ENCODE measurements at places on chromosomes 1 and 21. TPM values are rescaled to one million over a fixed set of nuclear protein-coding genes. Genes with fewer than 3 reads are reported as not detected.

GRCh38 chr1:3133686-3134085 is 64.7 kb downstream of the PRDM16 start:
- no peak for DNase-seq

The CHTOP gene
- 105 TPM for total RNA-seq

DNA sequence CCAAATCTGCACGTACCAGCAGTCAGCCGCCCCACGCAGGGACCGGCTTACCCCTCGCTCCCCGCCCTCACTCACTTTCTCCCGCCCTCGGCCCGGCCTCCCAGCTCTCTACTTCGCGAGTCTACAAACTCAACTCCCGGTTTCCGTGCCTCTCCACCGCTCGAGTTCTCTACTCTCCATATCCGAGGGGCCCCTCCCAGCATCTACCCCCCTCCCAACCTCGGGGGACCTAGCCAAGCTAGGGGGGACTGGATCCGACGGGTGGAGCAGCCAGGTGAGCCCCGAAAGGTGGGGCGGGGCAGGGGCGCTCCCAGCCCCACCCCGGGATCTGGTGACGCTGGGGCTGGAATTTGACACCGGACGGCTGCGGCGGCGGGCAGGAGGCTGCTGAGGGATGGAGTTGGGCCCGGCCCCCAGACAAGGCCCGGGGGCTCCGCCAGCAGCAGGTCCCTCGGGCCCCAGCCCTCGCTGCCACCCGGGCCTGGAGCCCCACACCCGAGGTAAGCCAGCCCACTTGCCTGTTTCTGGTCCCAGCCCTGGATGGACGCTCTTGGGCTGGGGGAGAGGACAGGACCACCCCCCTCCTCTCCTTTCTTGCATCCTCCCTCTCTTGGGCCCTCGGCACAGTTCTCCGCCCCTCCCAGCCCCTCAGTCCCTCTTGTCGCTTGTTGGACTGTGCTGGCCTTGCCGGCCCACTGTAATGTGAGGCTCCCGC is at the start of gene ARTN:
Gene ARTN, plus strand, starts transcription at position 416 of the 715 bp plus-strand sequence. CDS start 1,856 bp downstream, outside the sequence.
- DNase-seq = no peak

The DMRTA2 gene
- total RNA-seq = not detected

The REG4 gene
- total RNA-seq = 0.78 TPM

DNA sequence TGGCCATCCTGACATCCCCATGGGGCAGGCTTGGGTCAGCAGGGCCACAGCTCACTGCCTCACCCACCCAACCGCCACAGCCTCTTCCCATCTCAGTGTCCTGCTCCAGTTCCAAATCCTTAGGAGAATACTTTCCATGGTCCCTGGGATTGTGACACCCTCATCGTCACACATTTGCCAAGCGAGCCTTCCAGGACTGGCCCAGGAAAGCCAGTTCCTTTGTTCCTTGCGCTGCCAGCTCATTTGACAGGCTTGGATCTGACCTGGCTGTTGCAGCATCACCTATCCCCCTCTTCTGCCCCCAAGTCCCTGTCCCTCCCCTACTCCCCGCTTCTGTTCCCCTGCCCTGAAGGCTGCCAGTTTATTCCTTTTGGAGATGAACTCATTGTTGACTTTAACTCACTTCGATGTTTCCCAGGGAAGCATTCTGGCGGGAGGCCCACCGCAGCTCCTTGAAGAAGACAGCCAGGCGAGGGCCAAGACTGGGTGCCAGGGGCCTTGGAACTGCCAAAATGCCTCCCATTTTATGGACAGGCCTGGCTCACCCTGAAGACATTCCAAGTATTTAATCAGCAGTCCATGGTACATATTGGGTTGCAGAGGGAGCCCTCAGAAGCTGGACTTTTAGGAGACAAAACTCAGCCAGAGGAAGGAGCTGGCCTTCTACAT is 10.2 kb upstream of the GNL2 start:
- DNase-seq = no peak

- DNase-seq = no peak
Observed at GRCh38 chr1:175185903-175186302, 6.7 kb downstream of the KIAA0040 start.

The HCN3 gene
- 3.3 TPM for total RNA-seq

DNA sequence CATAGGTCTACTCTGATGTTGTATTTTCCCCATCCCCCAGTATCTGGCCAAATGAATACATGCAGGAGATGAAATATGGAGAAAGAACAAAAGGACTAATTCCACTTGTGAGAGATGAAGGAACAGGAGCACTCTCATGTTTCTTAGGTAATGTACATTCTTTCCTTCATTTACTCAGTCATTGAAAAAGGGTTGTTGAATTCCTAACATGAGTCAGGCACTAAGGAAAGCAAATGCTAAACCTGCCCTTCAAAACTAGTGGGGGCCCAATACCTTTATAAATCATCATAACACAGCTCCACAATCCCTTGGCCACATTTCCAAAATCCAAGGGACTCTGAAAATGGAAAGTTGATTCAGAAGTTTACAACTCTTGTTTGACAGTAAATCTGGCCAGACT is 94.3 kb downstream of the DIRAS3 start:
- no peak for DNase-seq

- no peak for DNase-seq
Observed at GRCh38 chr1:9792156-9793042, 31.4 kb downstream of the CLSTN1 start.

DNA sequence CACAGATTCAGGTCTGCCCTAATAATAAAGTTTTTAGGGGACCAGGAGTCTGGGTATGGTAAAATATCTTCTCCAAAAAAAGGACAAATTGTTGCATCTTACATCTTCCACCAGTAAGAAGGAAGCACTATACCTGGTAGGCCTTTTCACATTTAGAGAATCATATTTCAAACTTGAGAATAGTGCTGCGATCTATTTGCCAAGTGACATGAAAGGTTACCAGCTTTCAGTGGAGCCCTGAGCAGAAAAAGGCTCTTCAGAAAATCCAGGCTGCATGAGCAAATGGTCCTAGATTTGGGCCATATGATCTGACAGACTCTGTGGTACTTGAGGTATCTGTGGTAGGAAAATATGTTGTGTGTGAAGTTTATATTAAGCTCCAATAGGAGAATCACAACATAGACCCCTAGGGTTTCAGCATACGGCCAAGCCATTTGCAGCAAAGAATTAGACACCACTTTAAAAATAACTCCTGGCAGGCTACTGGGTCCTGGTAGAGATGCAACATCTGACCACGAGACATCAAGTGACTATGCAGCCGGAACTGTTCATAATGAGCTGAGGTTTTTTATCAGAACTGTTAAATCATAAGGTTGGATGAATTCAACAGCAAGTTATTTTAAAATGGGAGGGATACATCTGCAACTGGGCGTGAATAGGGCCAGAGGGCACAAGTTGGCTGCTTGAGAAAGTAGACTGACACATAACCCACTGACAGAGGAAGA is 38.6 kb upstream of the CCDC190 start:
- no peak for DNase-seq

DNA sequence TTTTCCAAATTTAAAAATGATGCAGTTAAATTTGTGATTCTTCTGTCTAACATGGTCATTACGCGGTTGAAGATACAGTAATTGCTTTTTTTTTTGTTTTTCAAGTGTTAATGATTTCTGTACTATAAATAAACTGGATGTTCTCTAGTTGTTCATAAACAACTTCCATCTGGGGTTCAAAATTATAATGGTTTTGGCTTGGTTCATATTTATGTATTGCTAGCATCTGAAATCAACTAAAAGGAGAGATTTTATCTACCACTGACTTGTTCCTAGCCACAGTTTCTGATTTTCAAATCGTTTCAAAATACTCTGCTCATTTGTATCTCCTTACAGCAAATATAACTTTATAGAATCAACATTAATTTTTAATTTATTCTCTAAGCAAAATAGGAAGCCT is 35.2 kb upstream of the PLPPR4 start:
- DNase-seq = no peak

GRCh38 chr1:207362962-207363860 is 41.7 kb downstream of the CD55 start:
- DNase-seq = no peak

DNA sequence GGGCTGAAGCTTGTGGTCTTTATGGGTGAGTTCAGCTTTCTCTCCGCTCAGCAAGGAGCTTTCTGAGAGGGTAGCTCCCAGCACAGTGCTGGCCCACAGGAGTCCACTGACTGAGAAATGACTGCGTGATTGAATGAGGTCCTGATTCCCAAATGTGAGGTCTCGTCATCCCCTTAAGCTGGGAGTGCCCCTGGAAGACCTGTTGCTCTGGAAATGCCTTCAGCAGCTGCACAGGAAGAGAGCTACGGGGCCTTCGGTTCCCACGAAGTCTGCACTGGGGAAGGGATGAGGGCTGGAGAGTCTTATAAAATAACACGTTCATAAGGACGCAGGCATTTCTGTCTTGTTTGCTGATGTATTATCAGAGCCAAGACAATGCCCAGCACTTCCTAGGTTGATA is 14.0 kb downstream of the TNNT2 start:
- no peak for DNase-seq

The CLEC20A gene
- total RNA-seq = not detected

DNA sequence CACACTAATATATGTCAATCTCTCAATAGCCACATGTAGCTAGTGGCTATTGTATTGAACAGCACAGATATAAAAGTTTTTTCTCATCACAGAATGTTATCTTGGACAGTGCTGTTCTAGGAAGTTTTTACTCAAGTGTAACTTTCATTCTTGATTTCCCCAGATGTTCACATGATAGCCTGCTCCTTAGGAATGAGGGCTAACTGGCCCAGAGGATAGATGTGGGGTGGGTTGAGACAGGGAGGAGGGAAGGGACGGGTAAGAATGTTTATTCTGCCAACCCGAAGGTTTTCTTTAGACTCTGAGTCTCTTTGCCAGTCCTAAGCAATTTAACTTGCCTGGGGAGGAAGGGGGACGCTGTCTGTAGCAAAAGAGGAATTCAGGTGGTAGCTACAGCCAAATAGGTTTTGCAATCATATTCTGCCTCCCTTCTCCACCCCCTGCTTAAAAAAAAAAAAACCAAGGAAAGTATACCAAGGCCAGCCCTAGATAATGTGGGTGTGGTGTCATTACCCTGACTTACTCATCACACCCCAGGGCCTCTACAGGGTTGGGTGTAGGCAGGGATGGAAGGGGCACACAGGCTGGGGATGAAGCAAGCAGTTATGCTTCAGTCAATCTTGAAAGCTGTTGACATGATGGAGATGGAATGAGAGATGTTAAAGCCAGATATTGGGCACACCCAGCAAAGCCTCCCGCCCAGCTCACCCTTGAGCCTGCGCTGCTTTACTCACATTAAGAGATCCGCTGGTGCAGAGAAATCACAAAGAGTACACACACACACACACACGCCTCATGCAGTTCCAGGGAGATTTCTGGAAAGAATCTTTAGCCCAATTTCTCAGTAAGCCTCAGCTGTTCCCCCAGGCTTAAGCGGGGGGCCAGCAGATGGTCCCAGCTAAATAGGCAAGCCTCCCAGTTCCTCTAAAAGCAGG is 59.9 kb downstream of the PLXNA2 start:
- no peak for DNase-seq

The TM2D1 gene
- 28.3 TPM for total RNA-seq

DNA sequence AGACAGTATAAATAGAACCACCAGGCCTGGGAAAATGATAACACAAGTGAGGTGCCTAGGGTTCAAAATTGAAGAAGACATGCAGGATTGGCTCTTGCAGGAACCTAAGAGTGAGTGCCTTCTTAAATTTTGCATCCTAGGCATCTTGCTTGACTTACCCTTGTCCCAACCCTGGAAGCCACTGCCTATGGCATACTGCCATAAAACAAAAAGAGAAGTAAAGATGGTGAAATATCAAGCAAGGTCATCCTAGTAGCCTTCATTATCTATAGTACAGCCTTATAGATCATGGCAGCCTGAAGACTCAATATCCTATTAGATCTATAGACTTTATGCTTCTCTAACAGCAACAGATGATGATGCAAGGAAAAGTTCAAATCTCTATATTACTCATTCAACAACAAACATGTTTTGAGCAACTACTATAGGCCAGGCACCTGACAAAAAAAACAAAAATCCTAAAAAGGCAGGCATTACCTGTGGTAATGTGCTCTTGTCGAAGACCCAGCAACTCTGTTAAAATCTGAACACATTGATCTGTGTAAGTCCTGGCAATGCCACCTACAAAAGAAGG is 6.3 kb downstream of the AP4B1 start:
- no peak for DNase-seq

GRCh38 chr1:226912587-226913176 is 27.4 kb upstream of the COQ8A start:
- no peak for DNase-seq

The ASH1L gene
- total RNA-seq = 45.4 TPM

The FAM177B gene
- not detected for total RNA-seq

The CFAP107 gene
- not detected for total RNA-seq

- no peak for DNase-seq
Observed at GRCh38 chr21:14734191-14734590, 188.1 kb upstream of the SAMSN1 start.

The SLC6A17 gene
- 0.05 TPM for total RNA-seq

The RSPH1 gene
- total RNA-seq = not detected

- DNase-seq = no peak
Observed at GRCh38 chr21:15206514-15206913, 141.7 kb upstream of the NRIP1 start.

DNA sequence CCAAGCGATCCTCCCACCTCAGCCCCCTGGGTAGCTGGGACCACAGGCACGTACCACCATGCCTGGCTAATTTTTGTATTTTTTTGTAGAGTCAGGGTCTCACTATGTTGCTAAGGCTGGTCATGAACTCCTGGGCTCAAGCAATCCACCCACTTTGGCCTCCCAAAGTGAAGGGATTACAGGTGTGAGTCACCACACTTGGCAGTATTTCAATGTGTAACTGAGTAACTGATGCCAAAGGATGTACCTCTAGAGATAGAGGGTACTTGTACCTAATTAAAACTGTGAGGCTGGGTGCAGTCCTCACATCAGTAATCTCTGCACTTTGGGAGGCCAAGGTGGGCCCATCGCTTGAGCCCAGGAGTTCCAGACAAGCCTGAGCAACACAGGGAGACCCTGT is 258.7 kb upstream of the DMRTA2 start:
- no peak for DNase-seq

The KRTAP21-2 gene
- total RNA-seq = not detected

DNA sequence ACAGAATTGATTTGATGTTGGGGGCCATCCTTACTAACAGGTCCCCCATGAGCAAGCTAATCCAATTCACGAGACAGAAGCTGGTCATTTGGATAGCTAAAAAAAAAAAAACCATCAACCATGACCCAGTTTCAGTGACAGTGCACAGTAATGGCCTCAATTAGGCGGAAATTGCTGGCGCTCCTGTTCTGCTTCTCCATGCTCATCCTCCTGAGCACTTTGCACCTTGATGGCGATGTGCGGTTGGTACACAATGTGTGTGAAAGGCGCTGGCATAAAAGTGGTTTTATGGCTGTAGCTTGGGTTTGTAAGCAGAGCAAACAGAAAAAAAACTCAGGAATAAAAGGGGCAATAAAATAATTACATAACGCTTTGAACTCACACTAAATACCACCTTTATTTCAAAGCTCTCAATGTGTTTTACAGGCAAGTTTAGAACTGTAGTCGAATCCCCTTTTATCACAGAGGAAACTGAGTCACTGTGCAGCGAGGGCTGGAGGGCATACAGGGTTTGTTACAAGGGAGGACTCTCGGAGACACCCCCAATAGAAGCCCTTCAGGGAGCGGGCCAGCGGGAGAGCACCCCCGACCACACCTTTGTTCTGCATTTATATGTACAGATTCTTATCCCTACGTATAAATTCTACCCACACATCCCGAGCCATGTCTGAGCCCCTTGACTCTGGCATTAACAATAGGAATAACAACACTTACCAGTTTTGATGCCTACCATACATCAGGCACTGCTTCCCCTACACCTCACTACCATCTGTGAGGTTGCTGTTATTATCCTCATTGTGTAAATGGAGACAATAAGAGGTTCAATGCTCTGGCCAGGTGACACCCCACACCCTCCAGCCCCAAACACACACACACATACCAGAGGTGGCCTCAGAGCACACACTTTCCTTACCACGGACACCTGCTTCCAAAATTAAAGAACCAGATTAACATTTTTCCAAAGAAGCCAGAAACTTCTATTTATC is 213.5 kb upstream of the IRF2BP2 start:
- no peak for DNase-seq

The SPATA46 gene
- not detected for total RNA-seq
